ENCODE measurements at places on chromosomes 6 and 20.
A peak's percentile ranks its signal among the peaks of the same experiment; 100 is the strongest.

DNA sequence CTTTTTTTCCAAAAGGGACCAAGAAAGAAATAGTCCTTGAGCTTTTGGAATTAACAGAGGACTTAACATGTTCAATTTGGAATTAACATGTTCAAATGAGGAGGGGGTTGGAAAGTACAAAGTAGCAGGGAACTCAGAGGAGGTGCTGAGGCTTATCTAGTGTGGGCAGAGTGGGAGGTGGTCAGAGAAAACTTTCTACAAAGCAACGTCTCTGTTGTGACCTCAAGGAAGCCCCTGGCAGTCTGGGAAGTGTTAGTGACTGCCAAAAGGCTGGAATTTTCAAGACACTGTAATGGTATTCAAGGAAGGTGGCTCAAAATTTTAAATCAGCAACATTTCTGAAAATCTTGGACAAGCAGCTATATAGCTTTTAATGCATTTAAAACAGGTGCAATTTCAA is 7.3 kb downstream of the ECI2 start:
- DNase-seq = no peak

- DNase-seq = no peak
Measured at GRCh38 chr6:125271486-125272159, 30.1 kb downstream of the HDDC2 start.

DNA sequence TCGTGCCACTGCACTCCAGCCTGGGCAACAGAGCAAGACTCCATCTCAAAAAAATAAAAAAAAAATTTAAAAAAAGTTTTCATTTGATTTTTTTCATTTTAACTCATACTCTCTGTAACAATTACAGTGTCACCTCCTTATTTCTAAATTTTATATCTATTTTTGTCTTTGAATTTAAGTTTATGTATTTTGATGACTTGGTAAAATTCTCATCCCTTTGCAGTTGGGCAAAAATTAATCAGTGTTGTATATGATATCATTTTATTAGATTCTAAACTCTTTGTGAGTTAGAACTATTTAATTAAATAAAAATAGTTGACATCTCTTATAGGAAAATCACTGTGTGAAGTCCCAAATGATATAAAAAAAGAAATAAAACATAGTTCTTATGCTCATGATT is 270.7 kb downstream of the PLCB1 start:
- no peak for DNase-seq

GRCh38 chr6:16898640-16899396 is 137.6 kb upstream of the ATXN1 start:
- no peak for DNase-seq

DNA sequence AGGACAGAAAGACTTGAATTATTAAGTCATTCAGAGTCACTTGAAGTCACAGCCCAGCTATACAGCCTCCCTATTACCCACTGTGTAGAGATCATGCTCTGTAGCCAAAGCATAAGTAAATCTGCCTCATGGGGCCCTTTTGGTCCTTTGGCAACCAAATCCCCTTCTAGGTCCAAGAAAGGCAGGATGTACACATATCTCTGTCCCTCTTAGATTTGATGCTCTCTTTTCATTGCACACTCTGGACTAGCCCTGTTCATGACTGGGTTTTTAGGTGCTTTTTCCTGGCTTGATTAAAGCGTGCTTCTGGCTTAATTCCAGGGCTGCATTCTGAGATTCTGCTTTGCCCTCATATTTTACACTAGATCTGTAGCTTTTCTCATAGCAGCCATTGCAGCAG is 296.8 kb downstream of the TENT5A start:
- DNase-seq = no peak

- DNase-seq = no peak
Measured at GRCh38 chr6:167437888-167438484, 113.1 kb downstream of the TTLL2 start.

DNA sequence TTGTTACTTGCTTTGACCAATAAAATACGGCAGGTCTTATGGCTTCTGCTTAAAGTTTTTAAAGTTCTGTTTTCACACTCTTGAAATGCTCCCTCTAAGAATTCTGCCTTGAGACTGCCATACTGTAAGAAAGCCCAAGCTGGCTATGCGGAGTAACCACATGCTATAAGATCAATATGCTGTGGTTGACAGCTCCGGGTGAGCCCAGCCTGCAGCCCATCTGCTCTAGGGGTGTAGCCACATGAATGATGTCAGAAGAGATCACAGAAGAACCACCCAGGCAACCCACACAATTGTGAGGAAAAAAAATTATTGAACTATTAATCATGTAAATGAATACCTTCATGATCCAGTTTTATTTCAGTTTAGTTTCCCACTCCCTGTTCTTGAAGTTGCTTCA is 26.1 kb upstream of the SH3BGRL2 start:
- no peak for DNase-seq

DNA sequence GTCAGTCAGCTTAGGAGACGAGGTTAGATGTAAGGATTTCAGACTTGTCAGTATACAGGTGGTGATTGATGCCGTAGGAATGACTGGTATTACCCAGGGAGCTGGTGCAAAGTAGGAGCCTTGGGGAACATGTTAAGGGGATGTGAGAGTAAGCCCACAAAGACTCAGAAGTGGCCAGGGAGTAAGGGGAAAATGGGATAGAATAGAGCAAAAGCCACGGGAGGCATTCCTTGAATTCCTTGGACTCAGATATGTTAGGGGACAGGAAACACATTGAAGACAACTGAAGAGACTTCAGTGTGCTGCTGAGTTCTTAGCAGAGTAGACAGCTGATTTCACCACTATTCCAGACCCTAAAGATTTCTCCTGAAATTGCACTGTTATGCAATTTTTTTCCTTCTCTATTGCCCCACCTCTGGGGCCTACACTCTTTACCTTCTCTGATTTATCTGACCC is 1.2 kb upstream of the ACAT2 start:
- DNase-seq = peak; percentile 87

DNA sequence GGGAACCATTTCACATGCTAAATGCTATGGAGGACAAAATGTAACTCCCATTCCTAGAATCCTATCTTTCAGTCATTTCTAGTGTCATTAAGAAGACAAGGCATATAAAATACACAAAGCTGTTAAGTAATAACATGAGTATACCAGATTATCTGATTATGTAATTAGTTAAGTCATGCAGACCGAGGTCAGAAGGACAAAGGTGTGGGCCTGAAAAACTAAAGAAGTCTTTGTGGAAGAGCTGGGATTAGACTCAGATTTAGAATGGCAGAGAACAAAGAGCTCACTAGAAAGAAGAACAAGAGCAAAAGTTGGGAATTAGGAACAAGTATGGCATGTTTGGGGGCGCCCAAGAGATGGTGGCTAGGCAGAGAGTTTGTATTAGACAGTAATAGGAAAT is 37.0 kb downstream of the EFHC1 start:
- DNase-seq = peak; percentile 13

- DNase-seq = no peak
Measured at GRCh38 chr6:144888621-144889020, 603.5 kb downstream of the UTRN start.

DNA sequence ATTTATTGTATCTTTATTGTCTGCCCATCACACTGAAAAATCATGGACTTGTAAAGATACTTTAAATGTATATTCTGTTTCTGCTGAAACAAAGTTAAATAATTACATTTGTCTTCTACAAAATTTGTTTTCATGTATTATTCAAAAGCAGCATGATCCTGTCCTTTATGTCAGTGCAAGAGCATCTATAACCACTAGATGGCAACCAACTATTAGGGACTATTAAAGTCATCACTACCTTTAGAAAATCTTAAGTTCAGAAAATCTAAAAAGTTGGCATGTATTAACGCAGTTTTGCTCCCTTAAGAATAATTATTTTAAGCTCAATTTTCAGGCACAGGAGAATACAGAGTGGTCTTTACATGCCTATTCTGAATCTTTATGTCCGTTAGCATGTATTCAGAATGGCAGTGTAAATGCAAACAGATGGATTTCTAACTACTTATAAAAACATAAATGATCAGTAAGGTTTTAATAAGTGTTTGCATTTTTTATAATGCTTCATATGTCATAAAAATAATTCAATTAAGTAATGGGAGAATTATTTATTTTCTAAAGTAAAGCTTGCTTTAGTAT is 17.8 kb downstream of the TMEM30A start:
- DNase-seq = peak; percentile 78

DNA sequence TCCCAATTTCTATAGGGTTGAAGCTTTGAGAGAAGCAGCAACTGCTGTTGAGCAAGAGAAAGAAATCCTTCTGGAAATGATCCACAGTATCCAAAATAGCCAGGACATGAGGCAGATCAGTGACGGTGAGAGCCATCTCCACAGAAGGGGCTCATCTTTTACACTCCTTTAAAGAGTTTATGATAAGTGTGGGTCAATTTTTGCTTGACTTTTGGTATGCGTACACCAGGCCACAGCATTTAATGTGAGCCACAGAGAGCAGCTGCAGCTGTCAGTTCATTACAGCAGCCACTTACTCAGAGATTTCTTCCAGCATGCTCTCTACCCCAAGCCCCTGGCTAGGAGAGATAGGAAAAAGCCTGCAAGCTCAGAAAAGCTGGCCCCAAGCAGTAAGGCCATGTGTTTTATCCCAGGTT is 9.9 kb downstream of the BAG2 start:
- DNase-seq = no peak

- DNase-seq = no peak
Measured at GRCh38 chr6:11766043-11766442, 12.6 kb downstream of the ADTRP start.

DNA sequence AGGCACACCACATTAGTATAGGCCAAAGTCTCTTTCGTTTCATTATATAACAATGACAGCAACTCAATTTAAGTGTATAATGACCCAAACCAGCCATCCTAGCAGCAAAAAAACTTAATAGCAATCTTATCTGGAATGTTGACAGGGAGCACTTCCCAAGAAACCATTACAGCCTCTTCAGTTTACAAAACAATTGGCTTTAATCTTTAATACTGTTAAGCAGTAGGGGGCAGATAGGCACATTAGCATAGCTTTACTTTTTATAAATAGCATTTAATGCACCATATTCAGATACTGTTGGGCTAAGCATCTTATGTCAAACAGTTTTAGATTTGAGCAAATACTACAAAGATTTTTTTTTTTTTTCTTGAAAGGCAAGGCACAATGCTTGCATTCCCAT is 193.3 kb upstream of the MAP3K7 start:
- no peak for DNase-seq

GRCh38 chr6:76683985-76684384 is 611.5 kb upstream of the IMPG1 start:
- DNase-seq = no peak

GRCh38 chr20:4516876-4517275 is 204.8 kb upstream of the PRND start:
- peak; percentile 60 for DNase-seq

DNA sequence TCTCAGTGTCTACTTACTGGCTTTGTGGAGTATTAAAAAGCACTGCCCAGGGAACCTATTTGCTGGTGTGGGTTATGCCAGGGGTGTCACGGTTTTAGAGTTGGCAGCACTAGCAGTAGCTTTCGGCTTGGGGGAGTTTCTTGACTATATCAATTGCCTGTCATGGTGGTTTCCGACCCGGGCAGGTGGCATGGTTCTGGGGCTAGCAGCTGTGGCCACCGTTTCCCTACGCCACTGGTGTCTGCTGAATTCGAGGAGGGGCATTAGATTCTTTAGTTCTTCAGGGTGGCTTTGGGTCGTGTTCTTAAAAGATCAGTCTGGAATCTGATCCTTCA is 55.6 kb upstream of the FOXC1 start:
- no peak for DNase-seq

GRCh38 chr20:3421985-3422384 is 14.5 kb upstream of the DNAAF9 start:
- DNase-seq = no peak

DNA sequence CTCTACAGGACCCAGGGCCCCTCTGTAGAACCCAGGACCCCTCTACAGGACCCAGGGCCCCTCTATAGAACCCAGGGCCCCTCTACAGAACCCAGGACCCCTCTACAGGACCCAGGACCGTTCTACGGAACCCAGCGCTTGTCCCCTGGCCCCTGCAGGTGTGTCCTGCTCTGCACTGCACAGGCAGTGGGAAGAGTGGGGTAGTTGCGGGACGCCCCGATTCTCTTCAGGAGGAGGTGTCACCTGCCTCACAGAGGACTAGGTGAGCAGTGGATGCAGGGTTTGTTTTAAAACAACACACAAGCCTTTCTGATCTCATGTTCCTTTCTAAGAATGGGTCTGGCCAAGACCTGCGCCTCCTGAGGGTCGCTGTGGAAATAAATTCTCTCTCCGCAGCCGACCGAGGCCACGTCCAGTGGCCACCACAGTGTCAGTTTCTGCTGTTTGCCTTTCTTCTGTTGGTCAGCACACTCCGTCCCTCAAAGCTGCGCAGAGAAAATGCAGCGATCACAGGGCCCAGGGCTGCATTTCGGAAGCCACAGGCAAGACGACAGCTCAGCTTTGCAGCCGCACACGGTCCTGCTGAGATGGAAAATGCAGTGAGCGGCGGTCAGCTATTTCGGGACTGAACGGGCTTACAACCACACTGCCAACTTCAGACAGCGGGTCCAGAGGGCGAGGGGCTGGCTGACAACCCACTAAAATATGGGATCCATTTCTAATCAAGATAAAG is 135.2 kb downstream of the DLL1 start:
- no peak for DNase-seq

DNA sequence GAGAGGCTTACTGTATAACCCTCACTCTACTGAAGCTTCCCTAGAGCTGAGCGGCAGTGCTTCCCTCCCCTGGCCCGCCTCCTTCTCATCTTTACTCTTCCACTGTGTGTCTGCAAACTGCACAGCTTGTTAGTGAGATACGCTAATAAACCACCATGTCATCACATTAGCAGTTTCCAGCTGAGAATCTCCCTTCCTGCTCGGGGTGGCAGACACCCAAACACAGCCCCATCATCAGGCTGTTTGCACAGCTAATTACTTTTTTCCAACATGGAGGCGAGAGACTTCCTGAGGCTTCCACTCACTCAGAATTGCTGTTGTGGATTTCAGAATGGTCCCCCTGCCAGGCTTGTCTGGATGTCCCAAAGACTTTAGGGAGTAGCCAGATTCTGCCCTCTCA is 444.9 kb upstream of the SULF2 start:
- DNase-seq = no peak

DNA sequence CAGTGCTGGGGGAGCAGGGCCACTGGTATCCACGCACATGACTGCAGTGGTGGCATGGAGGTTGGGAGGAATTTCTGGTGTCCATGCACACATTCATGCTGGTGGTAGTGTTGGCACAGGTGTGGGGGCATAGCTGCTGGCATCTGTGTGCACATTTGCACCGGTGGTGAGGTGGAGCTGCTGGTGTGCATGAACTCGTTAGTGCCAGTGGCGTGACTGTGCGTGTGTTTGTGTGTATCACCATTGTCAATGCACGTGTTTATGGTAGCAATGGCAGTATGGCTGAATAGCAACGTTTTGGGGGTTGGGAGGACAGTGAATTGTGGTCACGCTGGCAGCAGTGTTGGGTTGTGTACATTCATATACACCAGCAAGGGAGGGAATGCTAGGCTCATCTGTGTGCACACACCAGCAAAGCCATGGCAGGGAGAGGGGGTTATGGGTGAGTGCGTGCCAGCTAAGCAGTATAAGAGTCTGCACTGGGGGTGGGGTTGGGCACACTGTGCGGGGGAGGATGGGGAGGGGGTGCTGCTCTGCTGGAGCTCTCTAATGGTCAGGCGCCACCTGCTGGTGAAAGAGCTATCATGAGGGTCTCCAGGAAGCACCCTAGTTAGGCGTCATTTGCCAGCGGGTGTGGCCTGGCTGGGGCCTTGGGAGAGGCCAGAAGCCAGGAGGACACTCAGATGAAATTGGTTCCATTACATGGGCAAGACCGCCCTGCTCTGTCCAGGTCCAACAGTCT is 626.1 kb upstream of the ID4 start:
- no peak for DNase-seq

Data from renal cortical epithelial cell (primary cell).